Cerebellar nuclear complex (tissue), 1 donor: ENCODE measurements at places on chromosomes 5 and 9.
A peak's percentile ranks its signal among the peaks of the same experiment; 100 is the strongest.

DNA sequence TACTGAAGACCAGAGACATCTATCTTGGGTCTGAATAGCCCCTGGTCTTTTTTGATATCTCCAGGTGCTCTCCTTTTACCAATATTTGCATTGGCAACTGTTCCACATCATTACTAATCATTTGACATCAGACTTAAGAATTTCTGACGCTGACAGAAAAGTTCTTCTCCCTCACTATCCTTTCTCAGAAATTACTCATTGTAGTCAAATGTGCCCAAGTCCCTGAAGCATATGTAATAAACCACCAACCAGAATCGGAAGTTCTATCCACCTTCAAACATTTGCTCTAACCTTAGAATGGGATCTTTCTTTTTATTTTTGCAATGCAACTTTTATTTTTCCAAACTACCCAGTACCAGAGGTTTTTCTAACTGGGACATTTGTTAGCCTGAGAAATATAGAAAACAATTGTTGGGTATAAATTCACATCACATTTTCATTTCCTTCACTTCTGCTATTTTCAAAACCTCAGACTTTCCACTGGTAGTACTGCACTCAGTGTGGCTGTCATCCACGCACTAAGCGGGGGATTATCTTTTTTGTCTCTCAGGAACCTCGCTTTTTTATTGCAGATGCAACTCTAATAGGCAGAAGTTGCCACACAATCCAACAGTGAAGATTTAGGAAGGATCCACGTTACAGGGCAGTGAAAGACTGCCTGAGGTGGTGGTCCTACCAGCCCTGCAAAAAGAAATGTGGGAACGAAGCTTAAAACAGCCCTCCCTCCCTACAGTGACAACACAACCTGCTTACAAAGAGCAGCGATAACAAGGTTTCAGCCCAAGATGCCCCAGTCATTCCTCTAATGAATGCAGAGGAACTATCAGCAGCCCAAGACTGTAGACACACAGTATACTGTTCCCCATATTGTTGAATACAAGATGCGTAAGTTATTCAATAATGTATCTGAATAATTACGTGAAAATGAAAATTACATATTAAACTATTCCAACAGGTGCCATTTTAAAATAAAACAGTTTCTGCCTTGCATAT is 201.2 kb downstream of the EBF1 start:
- DNase-seq: no peak

- peak; percentile 41 for DNase-seq
Measured at GRCh38 chr5:58925627-58926540, 343.0 kb downstream of the RAB3C start.

DNA sequence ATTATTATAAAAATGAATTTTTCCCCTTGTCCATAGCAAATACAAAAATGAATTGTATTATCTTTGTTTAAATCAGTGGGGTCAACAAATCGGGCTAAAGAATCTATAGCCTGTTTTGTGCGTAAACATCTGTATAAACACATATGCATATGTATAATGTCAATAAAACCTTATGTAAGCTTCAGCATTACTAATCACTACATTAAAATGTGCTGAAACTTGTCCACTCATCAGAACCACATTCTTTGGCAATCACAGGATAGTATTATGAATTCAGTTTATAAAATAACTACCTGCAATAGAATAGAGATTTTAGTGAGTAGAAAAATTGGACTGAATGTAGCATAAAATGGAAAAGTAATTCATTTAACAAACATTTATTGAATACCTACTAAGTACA is 30.6 kb downstream of the RGMB start:
- DNase-seq: no peak

DNA sequence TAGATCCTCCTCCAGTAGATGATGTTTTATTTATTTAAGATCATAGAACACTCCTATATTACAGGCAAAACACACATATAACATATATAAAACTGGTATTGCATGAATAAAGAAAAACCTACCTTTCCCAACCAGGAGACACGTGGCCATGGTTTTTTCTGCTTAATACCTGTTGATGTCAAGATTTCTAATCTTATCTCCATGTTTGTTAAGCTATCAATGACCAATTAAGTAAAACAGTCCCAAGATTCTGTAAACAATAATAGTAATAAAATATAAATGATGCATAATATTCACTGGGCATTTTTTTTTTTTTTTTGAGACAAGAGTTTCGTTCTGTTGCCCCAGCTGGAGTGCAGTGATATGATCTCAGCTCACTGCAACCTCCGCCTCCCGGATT is 1.7 kb downstream of the CPLANE1 start:
- no peak for DNase-seq

DNA sequence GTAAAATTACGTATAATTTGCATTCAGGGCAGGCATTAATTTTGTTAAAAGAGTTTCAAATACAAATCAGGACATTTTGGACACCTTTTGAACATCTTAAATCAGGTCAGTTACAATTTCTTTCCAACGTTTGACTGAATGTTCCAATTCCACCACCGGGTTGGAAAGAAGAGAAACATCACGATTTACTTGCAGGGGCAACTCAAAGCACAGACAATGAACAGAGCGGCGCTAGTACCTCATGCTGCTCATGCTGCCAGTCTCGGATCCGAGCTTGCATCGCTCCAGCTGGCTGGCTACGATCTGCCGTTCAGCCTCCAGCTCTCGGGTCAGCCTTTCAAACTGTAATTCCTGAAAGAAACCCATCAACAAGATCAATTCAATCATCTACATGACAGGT is 339.5 kb downstream of the CTNND2 start:
- no peak for DNase-seq

GRCh38 chr9:76194896-76195295 is 199.3 kb downstream of the RFK start:
- DNase-seq: no peak

GRCh38 chr5:73307645-73308355 is 134.8 kb downstream of the TMEM174 start:
- DNase-seq: no peak

DNA sequence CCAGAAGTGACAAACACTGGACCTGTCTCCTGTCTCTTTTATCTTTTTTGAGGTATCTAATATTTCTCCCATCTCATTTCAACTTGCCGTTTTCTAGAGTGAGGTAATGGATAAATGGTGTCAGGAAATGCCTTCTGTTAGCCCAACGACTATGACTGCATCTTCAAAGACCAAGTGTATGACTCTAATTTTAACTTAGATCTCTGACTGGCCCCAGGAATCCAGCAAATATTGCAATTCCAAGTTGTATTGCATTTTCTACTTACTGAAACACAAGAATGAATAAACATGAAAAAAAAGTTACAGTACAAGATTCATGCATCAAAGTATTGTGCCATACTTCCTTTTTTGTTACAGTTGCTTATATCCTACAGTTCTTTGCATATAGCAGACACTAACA is 26.3 kb downstream of the SLC28A3 start:
- DNase-seq: no peak

DNA sequence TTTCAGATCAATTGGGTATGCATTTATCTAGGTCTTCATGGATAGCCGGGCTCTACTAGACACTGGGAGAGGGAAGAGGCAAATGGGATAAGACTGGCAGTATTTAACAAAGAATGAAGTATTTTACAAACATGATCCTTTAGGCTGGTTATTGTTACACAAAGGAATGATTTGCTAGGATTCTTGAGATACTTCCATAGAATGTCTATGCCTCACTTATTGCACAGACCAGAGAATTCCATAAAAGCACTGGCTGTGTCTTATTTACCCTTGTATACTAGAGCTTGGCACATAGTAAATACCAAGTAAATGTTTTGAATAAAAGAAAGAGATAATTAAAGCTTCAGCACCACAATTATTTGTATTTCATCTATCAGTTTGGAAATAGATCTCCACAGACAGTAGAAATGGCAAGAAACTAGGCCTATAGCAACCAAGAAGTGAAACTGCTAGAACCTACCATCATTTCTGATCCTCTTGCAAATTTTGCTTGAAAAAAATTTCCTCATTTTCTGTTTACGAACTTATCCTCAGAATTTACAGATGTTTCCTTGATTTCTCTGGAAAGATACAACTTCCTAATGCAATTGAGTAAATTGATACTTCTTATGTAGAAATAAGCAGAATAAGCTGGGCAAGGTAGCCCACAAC is 3.8 kb downstream of the PDCD1LG2 start:
- DNase-seq: no peak

GRCh38 chr5:90909101-90909503 is 350.5 kb downstream of the ADGRV1 start:
- no peak for DNase-seq

DNA sequence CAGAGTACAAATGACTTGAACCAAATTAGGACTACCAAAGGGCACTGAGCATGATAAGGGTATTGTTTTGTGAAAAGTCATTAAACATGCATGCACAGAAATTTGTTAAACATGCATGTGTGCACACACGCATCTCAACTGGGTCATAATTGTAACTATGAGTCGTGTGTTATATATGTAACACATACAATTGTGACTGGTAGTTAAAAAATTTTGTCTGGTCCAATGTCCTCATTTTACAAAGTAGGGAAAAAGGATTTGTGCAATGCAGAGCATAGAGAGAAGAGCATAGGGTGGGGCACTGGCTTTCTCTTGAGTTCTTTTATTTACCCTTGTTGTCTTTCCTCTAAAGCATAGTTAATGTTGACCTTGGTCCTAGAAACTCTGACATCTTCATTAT is 19.3 kb upstream of the IGFBPL1 start:
- DNase-seq: no peak

- no peak for DNase-seq
Measured at GRCh38 chr5:1633605-1634336, 110.0 kb upstream of the LPCAT1 start.

GRCh38 chr9:742914-743589 is 98.4 kb upstream of the DMRT1 start:
- no peak for DNase-seq

DNA sequence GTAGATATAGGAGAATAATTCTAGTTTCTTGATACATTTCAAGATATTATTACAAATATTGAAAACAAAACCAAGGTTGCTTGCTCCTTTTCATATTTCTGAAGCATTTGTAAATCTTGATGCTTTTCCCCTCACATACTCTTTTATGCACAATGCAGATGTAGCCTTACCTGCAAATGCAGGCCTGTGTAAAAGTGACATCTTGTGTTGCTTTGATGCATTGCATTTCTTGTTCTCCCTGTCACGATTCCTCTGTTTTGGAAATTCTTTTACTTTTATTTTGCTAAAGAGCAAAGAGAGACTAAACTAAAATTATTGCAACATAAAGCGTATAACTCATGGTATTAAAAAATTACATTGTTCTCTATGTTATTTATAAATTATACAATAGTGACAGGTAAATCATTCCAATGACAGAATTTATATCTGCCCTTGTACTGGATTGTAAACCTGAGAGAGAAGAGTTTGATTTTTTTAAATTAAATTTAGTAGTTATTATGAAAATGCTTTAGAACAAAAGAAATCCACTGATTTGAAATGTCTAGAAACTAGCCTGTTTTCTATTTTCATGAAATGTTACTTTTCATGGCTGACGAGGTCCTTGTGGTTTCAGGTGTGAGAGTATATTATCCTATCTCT is 970.0 kb downstream of the MAT2B start:
- no peak for DNase-seq

- no peak for DNase-seq
Measured at GRCh38 chr5:136103118-136103517, 29.5 kb upstream of the SMAD5 start.

- no peak for DNase-seq
Measured at GRCh38 chr9:111566234-111566633, 33.2 kb downstream of the PTGR1 start.

- no peak for DNase-seq
Measured at GRCh38 chr9:99309141-99309939, 87.3 kb downstream of the SEC61B start.

- DNase-seq: no peak
Measured at GRCh38 chr9:20872340-20872977, 159.0 kb downstream of the HACD4 start.

DNA sequence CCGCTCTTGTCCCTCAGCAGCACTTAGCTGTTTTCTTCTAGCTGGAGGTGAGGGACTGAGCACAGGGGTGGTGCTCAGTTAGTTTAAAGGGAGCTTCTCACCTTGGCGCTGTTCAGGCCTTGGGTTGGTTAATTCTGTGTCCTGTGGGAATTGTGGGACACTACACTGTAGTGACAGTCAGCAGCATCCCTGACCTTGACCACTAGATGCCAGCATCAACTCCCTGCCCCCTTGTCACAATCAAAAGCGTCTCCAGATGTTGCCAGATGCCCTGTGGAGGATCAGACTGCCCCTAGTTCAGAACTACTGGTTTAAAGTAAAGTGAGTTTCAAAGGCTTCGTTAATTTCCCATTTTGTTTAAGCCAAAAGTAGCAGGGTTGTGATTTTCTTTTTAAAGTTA is 65.5 kb upstream of the DMRT3 start:
- no peak for DNase-seq

DNA sequence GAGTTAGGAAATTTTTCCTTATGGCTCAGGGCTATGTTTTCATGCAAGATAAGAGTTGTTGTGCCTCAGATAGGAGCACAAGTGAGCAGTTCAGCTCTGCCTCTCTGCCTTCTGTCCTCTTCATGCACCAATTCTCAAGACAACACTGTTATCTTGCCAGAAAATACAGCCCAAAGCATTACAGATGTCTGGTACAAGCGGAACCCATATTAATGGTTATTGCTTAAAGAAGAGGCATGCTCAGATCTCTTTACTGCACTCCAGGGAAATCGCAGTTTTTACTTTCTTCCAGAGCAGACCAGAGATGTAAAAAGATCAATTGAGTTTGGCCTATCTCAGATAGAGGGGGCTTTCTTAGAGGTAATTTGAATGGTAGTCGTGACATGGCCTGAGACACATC is 361.6 kb upstream of the WWC1 start:
- no peak for DNase-seq

- DNase-seq: no peak
Measured at GRCh38 chr5:2607598-2607997, 143.9 kb downstream of the IRX2 start.

DNA sequence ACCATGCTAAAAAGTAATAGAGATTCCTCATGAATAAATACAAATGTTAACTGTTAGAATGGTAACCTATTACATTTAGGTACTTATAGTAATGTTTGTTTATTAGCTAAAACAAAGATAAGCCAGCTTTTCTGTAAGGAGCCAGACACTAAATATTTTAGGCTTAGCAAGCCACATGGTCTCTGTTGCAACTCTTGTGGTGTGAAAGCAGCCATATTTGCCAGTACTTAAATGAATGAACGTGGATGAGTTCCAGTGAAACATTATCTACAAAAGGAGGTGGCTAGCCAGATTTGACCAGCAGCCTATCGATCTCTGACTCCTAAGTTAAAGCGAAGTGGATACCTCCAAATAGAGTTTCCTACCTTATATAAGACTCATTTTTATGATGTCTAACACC is 331.6 kb downstream of the CDH12 start:
- no peak for DNase-seq

- DNase-seq: no peak
Measured at GRCh38 chr5:153158608-153159007, 331.9 kb upstream of the GRIA1 start.

- DNase-seq: peak; percentile 90
Measured at GRCh38 chr5:65721050-65721719, 724 bp downstream of the SGTB start.

GRCh38 chr5:95393279-95393678 is 2.1 kb downstream of the FAM81B start:
- no peak for DNase-seq
